Mesothelial cell of epicardium (in vitro differentiated cells): ENCODE measurements at places on chromosomes 6 and 20.

GRCh38 chr6:127900935-127901334, at the start of gene THEMIS:
THEMIS (minus strand) TSS chr6:127901058; CDS start chr6:127900932, 126 bp downstream.
- no peak for DNase-seq

DNA sequence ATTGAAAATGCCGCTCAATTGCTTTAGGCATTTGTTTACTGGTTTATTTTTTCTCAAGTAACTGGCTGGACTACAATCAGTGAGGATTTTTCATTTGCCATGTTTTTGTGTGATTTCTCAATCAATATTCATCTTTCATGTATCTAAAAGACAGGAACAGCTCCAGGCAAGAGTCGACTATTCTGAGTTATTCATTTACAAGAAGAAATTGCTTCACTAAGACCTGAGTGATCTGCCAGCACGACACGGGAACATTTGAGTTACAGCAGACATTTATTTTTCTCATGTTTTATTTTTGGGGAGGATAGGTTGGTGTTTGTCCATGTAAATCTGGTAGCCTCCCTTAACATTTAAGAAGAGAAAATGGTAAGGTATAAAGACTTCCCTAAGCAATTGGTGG, 124.1 kb downstream of the CBLN4 start:
- DNase-seq, result no peak

DNA sequence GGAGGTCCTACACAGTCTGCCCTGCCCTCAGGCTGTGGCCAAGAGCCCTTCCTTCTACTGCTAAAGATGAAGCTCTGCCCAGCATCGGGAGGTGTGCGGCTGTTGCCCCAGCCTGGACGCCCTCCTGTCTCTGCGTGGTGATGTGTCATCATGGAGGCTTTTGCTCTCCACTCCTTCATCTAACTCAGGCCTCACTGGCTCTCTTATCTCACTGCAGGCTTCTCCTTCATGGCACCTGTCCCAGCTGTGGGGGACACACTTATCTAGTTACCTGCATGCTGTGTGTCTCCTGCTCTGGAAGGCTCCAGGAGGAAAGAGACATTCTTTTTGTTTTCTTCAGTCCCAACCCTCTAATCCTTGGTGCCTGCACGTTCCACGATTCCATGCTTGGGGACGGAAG, 89.1 kb downstream of the PSMG4 start:
- no peak for DNase-seq

DNA sequence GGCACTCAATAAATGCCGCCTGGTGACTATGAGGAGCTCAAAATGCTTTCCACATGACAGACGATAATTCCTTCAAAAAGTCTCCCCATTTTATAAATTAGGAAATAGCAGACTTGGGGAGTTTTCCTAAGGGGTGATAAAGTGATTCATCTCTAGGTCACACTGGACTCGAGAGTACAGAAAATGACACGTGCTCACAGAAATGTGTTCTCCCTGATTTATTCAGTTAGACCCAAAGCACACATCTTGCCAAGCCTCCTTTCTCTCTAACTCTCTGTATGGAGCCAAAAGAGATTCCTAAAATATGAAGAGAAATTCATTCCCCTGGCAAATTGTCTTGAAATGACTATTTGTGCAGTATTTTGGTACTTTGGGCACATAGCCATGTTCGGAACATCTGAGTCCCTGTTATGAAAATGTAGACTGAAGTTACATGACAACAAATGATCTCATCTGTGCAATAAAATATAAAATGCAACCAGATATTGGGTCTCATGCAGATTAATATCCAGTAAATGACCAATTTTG, 381.1 kb downstream of the TFAP2B start:
- DNase-seq, result no peak

DNA sequence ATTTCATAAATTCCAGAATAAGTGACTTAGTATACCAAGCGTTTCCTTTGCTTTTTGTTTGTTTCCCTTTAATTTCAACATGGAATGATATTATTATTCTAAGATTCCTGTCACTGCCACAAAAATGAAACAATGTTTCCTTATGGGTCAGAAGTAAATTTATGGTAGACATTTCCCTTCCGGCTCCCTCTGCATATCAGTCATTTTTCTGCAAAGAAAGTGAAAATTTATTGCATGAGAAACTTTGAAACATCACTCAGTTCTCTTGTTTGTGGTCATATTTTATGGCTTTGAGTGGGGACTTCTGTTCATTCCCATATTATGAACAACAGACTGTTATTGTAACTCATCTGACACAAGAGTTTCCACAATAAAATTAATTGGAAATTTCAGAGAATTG, 97.8 kb downstream of the NKAIN2 start:
- no peak for DNase-seq

- DNase-seq, result no peak
Observed at GRCh38 chr6:81978230-81978629, 225.7 kb upstream of the TENT5A start.

- DNase-seq, result no peak
Observed at GRCh38 chr20:10077081-10077471, 42.3 kb downstream of the ANKEF1 start.

DNA sequence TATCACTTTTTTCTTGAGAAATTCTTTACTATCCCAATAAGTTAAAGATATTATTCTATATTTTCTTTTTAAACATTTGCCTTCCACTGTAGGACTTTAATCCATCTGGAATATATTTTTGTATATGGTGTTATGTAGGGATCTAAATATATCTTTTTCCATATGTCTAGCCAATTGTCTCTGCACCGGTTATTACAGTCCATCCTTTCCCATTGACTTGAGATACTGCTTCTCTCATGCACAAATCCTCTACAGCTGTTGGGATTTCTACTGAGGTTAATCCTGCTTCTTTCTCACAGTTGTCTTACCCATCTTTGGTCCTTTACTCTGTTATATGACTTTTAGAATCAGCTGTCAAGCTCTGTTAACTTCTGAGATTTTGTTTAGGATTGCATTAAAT, 483.8 kb upstream of the CDH4 start:
- DNase-seq, result no peak

- DNase-seq, result no peak
Observed at GRCh38 chr6:89161326-89162046, 15.6 kb downstream of the PM20D2 start.

GRCh38 chr6:156652231-156652750, 124.9 kb upstream of the ARID1B start:
- no peak for DNase-seq

GRCh38 chr6:13400772-13401171, 72.4 kb upstream of the TBC1D7 start:
- DNase-seq, result no peak

DNA sequence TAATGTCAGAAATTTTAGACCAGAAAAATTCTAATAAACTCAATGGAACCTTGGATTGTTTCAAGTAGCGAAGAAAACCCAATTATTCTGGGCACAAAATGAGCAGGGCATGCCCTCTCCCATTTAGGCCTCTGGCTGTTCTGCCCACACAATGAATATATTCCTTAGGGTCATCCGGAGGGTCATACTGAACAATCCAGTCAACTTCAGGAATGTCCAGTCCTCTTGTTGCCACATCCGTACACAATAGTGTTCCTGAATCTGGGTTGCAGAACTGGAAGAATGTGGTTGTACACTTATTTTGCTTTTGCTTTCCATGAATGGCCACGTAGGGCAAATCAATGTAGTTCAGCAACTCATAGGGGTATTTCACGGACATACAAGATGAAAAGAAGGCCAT, 23.4 kb upstream of the RNF144B start:
- DNase-seq, result no peak

- no peak for DNase-seq
Observed at GRCh38 chr6:23089981-23090380, 520.6 kb downstream of the HDGFL1 start.

- no peak for DNase-seq
Observed at GRCh38 chr6:148513145-148514071, 170.8 kb downstream of the SASH1 start.

GRCh38 chr6:34630040-34630439, 66.5 kb downstream of the ILRUN start:
- no peak for DNase-seq

DNA sequence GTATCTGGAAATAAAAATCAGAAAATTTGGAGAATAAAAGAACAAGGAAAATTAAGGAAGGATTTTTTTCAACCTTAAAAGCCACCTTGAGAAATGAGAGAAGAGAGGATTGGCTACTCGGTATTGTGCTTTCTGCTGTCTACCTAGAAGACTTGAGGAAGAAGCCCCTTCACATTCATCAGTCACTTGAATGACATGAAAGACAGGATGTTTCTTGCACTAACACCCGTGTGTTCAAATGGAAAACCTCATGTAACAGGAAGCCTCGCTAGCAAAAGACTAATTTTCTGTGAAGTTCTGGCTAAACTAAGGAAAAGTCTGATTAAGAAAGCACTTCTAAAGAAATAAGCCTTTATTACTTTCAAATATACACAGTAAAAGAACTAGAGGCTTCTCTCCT, 69.9 kb downstream of the OLIG3 start:
- no peak for DNase-seq

- no peak for DNase-seq
Observed at GRCh38 chr20:48098866-48099265, 313.6 kb upstream of the SULF2 start.

DNA sequence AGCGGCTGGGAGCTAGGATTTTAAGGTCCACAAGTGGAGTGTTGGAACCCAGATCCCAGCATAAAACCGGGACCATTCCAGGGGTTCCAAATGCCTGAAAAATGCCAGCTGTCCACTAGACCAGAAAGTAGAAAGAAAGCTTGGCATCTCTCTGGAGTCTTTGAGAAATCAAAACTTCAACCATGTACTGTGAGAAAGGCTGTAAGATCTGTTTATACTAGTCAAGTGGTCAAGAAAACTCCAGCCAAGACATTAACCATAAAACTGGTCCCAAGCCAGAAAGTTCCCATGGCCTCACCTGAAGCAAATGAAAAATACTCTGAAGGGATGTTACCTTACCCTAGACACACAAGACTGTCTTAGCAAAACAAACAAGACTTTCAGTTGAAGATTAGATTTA, 112.6 kb downstream of the DCDC2 start:
- DNase-seq, result no peak

DNA sequence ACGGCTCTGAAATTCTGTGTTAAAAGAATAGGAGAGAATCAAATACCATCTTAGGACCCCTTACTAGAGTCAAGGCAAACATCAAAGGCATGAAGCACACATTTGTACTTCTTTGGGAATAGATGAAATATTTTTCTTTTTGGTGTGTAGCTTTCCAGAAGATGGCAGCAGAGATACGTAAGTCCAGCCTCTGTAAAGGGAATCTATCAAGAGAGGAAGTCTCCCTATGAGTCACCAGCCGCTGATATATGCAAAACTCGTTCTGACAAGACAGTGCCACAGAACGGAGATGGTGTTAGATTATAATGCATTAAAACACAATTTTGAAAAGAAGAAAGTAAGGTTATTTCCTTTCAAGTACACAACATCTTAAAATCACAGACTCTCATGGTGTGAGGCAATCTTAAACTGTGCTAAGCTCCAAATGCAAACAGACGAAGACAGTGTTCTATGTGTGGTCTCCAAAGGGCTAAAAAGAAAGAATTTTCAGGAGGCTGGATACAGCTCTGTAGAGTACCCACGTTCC, 120.0 kb upstream of the AGPAT4 start:
- no peak for DNase-seq

DNA sequence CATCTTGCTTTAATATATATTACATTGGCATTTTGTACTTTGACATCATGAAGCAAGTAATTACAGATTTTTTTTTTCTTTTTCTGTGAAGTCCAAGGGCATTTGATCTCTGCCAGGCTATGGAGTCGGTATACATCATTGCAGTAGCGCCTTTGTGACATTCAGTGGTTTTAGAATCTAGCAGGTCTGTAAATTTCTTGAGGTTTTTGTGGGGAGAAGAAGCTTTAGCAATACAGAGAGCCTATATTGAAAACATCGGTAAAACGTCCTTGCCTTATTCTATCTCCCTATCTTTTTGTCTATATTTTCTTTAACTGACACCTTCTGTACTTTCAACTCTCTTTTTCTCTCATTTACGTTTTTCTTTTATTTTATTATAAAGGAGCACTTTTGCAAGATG, 47.2 kb downstream of the DUSP22 start:
- no peak for DNase-seq

GRCh38 chr6:31896856-31897611, 464 bp downstream of the EHMT2 start:
- no peak for DNase-seq

- no peak for DNase-seq
Observed at GRCh38 chr20:50026746-50027575, 44.2 kb downstream of the SNAI1 start.

GRCh38 chr6:84061174-84061573, 27.6 kb downstream of the MRAP2 start:
- DNase-seq, result no peak

GRCh38 chr6:43798688-43799444, 28.9 kb downstream of the VEGFA start:
- no peak for DNase-seq

GRCh38 chr6:159941286-159942113, 27.4 kb upstream of the IGF2R start:
- no peak for DNase-seq

DNA sequence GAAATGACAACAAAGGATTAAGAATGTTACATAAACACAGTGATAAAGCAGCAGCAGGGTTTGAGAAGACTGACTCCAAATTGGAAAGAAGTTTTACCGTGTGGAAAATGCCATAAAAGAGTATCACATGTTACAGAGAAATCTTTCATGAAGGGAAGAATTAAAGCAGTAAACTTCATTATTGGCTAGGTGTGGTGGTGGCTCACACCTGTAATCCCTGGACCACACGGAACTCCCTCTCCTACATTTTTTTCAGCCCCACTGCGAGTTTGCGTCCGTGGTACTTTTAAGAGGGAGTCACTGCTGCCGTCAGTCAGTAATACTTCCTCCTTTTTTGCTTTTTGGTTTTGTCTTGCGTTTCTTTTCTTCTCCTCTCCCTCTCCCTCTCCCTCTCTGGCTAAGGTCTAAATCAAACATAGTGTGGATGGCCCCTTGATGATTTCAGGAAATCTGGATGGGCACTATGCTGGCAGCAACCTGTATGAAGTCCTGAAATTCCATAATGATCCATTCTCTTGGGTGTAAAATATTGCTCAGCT, 112.3 kb downstream of the MAN1A1 start:
- DNase-seq, result no peak

- no peak for DNase-seq
Observed at GRCh38 chr6:3326184-3326971, 67.6 kb downstream of the PSMG4 start.

- no peak for DNase-seq
Observed at GRCh38 chr20:62819494-62820174, 2.8 kb downstream of the COL9A3 start.

GRCh38 chr20:32115211-32115767, 5.8 kb downstream of the TM9SF4 start:
- DNase-seq, result no peak
